ENCODE measurements at places on chromosomes 5 and 9. TPM values are rescaled to one million over a fixed set of nuclear protein-coding genes. Genes with fewer than 3 reads are reported as not detected.

SEMA5A gene
- 1.3 TPM for total RNA-seq

ARL14EPL gene
- not detected for total RNA-seq

ROPN1L gene
- total RNA-seq: not detected

PCDHGA3 gene
- 2.4 TPM for total RNA-seq

SLC6A19 gene
- total RNA-seq: not detected

DDX4 gene
- total RNA-seq: not detected

ARSI gene
- 0.45 TPM for total RNA-seq

TAF11L5 gene
- not detected for total RNA-seq

C9orf152 gene
- total RNA-seq: not detected

FCN2 gene
- not detected for total RNA-seq

SGCD gene
- 34.3 TPM for total RNA-seq

GHR gene
- 31.4 TPM for total RNA-seq

RBM18 gene
- total RNA-seq: 33.7 TPM

NUTM2G gene
- total RNA-seq: not detected

GFI1B gene
- total RNA-seq: not detected

GRCh38 chr9:18749711-18750110 lies 275.8 kb downstream of the ADAMTSL1 start:
- no peak for DNase-seq

- no peak for DNase-seq
Measured at GRCh38 chr9:109537288-109537687, 39.2 kb upstream of the PTPN3 start.

DNA sequence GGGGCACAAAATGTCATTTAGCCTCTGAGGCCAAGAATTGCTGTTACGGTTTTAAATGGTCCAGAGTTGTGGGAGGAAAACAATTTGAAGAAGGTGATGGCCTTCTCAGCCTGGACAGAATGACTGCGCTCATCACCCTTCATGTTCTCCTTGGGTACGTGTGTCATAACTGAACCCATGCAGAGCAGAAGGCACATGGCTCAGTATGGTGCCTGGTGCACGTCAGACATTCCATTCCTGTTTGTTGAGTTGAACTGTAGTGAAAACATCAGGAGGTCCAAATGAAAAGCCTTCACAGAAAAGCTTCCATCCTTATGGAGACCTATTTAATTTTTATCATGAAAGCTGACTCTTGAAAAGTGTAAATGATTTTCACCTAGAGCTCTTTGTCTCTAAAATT lies 133.2 kb downstream of the CFAP90 start:
- DNase-seq: no peak

- DNase-seq: no peak
Measured at GRCh38 chr9:21174671-21175070, 8.2 kb upstream of the IFNA21 start.

- no peak for DNase-seq
Measured at GRCh38 chr9:104766025-104766424, 2.1 kb downstream of the NIPSNAP3B start.

- no peak for DNase-seq
Measured at GRCh38 chr9:137778336-137778735, 99.2 kb upstream of the CACNA1B start.

DNA sequence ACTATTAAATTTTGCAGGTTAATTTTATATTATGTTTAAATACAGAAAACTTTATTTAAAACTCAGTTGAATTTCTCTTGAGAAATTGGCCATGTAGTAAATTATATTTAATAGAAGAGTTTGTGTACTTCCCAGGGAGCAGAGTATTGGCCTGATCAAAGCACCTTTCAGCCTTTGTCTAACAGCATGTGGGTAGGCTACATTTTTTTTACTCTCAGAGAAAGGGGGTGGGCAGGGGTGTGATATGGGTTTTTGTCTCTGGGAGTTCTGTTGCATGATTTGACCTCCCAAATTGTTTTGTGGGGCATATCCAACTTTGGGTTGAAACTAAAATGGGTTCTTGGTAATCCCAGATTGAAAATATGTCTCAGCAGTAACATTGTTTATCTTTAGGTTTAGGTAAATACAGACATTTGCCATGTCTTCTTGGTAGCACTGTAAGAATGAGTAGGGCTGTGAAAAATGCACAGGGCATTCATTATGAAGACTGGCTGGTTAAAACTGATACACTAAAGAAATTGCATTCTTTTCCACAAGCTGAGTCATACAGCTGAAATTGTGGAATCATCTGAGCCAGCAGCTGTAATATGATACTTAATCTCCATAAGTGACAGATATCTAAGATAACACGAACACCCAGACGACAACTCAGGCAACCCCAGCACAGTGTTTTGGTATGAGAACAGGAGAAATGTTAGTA lies 75.4 kb upstream of the CDKN2B start:
- DNase-seq: no peak

DNA sequence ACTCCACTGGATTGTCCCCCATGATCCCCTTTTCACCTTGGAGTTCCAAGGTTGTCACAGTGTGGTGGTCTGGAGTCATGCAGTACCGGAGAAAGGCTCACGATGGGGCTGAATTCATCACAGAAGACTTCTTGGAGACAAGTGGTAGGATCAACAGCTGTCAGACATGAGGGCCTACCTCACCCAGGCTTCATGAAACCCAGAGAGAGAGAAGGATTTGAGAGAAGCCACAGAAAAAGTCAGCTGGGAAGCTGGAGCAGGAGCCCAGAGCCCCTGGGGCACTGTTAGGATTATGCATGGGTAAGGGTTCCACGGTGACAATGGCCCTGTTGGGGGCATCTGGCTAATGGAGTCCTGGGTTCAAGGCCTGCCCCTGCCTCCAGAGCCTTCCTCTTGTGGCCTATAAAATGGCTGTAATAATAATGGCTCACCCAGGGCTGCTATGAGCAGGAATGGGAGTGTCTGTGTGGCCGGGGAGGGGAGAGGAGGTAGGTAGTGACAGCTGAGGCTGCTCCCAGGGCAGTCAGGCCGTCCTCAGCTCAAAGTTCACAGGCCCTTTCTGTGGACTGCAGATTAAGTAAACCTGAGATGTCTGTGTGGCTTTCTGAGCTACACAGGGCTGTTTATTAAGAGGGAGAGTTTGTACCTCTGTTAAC lies 910 bp downstream of the TRIM14 start:
- no peak for DNase-seq

GRCh38 chr9:37784291-37784615 lies 611 bp downstream of the EXOSC3 start:
- DNase-seq: no peak

GRCh38 chr9:6051511-6051950 lies 36.1 kb upstream of the RANBP6 start:
- no peak for DNase-seq

- DNase-seq: no peak
Measured at GRCh38 chr5:141518618-141519015, 29.7 kb downstream of the PCDHGC5 start.

DNA sequence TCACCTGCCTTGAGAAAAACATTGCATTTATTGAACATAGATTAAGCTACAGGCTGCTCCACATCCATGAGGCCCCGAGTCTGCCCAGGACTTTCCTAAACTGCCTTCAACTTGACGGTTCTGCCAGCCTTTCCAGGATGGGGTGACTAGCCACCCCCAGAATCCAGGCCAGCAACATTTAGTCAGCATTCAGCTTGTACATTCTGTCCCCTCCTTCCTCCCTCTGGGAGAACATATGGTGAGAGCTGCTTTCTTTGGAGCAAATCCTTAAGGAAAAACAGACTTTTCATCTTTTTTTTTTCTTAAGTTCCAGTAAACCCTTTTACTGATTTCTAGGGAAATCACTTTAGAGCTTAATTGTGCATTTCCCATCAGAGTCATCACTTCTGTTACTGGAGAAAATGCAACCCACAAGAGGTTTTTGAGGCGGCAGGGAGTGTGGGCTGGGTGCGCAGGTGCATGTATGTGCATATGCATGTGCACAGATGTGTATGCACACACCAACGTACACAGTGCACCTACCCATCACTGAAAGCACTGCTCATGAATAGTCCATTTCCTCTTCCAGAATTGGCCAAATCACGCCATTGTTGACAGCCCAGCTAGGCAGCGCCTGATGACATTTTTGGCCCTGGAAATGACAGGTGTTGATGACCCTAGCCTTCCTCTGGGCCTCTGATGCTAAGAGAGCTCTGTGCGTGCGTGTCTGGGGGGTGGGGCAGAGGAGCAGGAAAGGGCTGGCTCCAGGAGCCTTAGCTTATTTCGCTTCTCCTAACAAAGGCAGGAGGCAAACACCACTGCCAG lies 145.6 kb downstream of the HSD17B3 start:
- no peak for DNase-seq

DNA sequence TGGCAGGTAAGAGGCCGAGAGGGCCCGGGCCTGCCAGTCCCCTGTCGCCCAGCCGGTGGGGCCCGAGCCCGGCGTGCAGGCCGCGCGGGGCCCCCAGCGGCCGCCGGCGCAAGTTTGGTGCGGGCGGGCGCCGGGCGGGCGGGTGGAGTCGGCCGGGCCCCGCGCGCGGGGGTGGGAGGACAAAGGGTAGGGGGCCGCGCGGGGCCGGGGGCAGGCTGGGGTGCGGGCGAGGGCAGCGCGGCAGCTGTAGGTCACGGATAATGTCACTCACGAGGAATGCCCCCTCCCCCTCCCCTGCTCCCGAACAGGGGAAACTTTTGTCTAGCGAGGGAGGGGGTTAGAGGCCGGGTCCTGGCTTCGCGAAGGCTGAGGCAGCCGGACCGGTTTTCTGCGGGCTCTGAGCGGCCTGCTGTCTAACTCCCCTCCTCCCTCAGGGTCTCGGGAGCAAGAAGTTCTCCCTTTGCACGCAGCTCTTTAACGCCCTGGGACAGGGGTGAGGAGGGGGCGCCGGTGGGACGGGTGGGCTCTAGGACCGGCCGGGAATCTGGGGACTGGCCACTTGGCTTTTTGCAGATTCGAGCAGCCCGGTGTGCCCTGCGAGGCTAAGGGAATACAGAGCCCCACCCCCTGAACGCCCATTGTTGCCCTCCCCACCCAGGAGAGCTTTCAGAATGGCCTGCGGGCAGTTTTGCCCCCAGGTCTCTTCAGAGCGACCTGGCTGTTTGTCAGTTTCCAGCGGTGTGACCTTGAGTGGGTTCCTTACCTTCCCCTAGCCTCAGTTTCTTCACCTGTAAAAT lies 21.3 kb upstream of the NDST1 start:
- peak; percentile 67 for DNase-seq

GRCh38 chr5:76292620-76293322 lies 110.3 kb upstream of the IQGAP2 start:
- no peak for DNase-seq

- no peak for DNase-seq
Measured at GRCh38 chr5:181167814-181168488, 20.6 kb downstream of the OR2V2 start.

GRCh38 chr5:180724944-180725343 lies 14.9 kb downstream of the OR2Y1 start:
- DNase-seq: no peak

DNA sequence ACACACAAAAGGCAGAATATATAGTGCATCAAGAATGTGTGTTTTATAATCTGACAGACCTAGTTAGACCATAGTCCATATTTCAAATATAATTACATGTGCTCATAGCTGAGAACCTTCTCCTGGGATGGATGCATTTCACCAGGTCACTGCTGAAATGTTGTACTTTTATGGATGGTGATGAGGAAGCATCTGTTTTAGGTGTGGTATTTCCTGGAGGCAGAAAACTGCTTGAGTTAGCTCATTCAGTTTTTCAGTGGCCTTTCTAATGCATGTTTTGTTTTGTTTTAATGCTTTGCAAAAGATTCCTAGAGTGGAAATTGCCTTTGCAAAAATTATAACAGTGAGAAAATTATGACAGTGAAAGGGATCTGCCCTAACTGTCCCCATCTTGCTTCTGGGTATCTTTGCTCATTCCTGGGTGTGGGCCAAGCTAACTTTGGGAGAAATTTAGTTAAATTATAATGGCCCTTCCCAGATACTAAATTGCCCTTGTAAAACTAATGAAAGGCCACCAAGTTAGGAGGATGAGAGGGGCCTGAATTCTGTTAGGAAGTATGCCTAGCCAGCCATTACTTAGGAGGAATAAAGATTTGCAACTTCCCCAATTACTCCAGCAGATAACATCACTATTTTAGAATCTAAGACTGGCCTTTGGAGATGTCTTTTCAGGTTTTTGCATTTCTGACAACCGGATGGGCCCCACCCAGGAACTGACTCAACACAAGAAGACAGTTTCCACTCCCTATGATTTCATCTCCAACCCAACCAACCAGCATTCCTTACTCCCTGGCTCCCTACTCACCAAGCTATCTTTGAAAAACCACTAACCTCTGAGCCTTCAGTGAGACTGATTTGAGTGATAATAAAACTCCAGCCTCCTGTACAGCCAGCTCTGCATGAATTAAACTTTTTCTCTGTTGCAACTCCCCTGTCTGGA lies 7.0 kb upstream of the IL12B start:
- no peak for DNase-seq

DNA sequence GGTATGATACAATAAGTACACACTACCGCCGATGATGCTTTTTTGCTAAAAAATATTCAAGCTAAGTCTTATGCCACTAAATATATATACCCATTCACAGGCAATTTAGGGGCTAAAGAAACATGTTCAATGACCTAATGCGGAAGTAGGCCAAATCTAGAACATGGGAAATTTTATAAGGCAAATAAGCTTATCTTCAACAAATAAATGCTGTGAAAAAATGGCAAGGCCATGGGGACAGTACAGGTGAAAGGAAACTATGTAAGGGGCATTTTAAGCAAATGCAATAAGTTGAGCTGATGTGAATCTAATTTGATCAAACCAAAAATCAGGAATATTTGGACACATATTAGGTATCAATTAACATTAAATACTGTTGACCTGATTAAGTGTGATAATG lies 339.5 kb upstream of the EDIL3 start:
- DNase-seq: no peak

DNA sequence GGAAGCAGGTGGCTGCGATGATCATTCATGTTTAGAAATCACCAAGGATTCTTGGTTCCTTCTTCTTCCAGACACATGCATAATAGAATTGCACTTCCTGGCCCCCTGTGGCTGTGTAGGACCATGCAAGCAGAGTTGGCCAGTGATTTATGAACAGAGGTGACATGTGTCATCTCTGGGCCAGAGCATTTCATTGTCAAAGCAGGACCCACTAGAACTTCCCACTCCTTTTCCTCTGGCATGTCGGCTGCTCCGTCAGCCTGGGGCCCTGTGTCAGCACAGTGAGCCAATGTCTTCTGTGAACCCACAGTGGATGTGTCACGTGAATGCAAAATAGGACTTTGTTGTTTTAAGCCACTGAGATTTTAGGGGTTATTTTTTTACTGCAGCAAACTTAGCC lies 59.2 kb downstream of the HSD17B3 start:
- no peak for DNase-seq

- DNase-seq: no peak
Measured at GRCh38 chr5:178376921-178377582, 144.4 kb upstream of the PHYKPL start.

DNA sequence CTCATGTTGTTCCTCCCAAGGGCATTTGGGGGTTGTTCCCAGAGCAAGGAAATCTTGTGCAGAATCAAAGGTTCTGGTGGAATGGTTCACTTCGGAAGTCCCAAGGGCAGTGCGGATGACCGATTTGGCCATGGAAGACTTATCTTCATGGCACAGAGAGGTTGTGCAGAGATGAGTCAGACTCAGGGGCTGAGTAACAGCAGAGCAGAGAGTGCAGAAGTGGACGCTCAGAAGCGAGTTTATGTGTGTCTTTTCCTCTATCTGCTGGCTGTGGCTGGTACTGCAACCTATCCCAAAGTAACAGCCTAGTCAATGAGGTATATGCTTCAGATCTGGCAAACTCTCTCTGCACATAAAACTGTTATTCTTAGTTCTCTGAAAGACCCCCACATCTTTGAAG lies 118.1 kb downstream of the DPYSL3 start:
- DNase-seq: peak; percentile 71

GRCh38 chr9:76677481-76678055 lies 86.7 kb upstream of the PCA3 start:
- no peak for DNase-seq

Measured in psoas muscle (tissue), 8 donors.